ENCODE measurements at places on chromosomes 16 and 17.

- no peaks in the 10 kb centered on the region for H3K36me3 ChIP-seq
- H3K4me1 ChIP-seq, result no peaks in the 10 kb centered on the region
- no peaks in the 10 kb centered on the region for H3K27me3 ChIP-seq
- H3K27ac ChIP-seq, result no peak overlapping the region
- peak; percentile 74 for DNase-seq
- no peak overlapping the region for H3K4me3 ChIP-seq
Measured at GRCh38 chr16:55703003-55704001, 47.5 kb downstream of the SLC6A2 start.

- H3K27ac ChIP-seq, result no peak overlapping the region
- no peaks in the 10 kb centered on the region for H3K36me3 ChIP-seq
- no peak for DNase-seq
- peaks cover 29% of the 10 kb centered on the region for H3K4me1 ChIP-seq
- H3K27me3 ChIP-seq, result no peaks in the 10 kb centered on the region
Measured at GRCh38 chr16:84847564-84848355, 28.0 kb downstream of the CRISPLD2 start.

GRCh38 chr16:9578459-9578858, 487.0 kb downstream of the HAPSTR1 start:
- DNase-seq, result no peak
- no peaks in the 10 kb centered on the region for H3K36me3 ChIP-seq
- H3K4me1 ChIP-seq, result no peaks in the 10 kb centered on the region
- H3K4me3 ChIP-seq, result no peak overlapping the region

- H3K4me1 ChIP-seq, result peaks cover 12% of the 10 kb centered on the region
- no peak overlapping the region for H3K4me3 ChIP-seq
- H3K27ac ChIP-seq, result peak overlapping the region; percentile 43
- H3K36me3 ChIP-seq, result peaks cover 9% of the 10 kb centered on the region
- no peaks in the 10 kb centered on the region for H3K27me3 ChIP-seq
Measured at GRCh38 chr16:57042157-57043111, 49.9 kb upstream of the CPNE2 start.

- H3K27ac ChIP-seq, result no peak overlapping the region
- H3K36me3 ChIP-seq, result no peaks in the 10 kb centered on the region
- H3K4me3 ChIP-seq, result no peak overlapping the region
- DNase-seq, result no peak
- H3K27me3 ChIP-seq, result no peaks in the 10 kb centered on the region
Measured at GRCh38 chr16:79403534-79403933, 197.0 kb downstream of the MAF start.

DNA sequence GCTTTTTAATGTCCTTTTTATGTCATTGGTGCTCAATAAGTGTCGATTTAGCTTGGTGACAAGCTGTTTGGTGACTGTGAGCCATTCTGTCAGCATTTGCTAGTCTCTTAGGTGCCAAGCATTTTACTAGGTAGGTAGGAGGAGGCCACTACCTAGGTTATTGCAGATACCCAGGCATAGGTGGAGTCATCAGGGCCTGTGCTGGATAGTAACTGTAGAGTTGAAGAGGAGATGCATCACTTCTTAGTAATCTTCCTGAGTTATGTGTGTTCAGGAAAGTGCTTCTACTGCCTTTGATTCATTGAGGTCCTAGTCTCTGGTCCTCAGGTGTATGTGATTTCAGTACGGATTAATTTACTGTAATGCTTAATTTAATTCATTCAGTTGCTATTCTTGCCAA, 17.7 kb downstream of the USP10 start:
- H3K27ac ChIP-seq, result no peak overlapping the region
- H3K4me3 ChIP-seq, result no peak overlapping the region
- DNase-seq, result no peak
- H3K27me3 ChIP-seq, result no peaks in the 10 kb centered on the region
- peaks cover 19% of the 10 kb centered on the region for H3K36me3 ChIP-seq

DNA sequence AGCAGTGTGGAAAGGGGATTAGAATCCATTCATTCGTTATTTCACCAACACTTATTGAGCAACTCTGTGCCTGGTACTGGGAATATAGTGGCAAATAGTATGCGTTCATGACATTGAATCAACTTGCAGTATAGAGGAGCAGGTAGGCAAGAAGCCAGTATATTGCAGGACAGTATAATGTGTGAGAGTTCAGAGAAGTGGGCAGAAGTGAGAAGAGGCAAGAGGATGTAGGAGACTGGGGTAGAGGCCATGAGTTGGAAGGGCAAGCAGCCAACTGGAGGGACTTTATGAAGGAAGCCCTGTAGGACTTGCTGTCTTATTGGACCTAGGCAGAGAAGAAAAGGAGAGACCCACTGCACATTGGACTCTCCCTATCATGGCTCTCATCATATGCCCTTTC, 12.3 kb downstream of the HSD17B2 start:
- no peaks in the 10 kb centered on the region for H3K27me3 ChIP-seq
- H3K4me3 ChIP-seq, result no peak overlapping the region
- H3K27ac ChIP-seq, result no peak overlapping the region
- H3K36me3 ChIP-seq, result no peaks in the 10 kb centered on the region
- no peak for DNase-seq

DNA sequence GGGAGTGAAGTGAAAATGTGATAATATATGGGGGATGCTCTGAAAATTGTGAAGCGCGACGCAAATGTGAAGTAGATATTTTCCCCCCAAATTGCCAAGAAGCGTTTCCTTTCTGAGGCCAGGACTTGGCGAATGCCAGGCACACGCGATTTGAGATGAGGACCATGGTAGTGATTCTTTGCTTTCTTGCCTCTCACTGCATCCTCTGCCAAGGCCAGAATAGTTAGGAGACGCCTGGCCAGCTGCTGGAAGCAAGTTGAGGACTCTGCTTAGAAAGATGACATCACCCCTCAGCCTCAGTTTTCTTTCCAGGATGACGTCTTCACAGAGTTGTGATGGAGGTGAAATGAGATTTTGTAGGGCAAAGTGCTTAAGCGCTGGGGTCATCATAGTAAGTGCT, 25.9 kb downstream of the PIPOX start:
- no peaks in the 10 kb centered on the region for H3K36me3 ChIP-seq
- H3K27me3 ChIP-seq, result no peaks in the 10 kb centered on the region
- no peak overlapping the region for H3K4me3 ChIP-seq
- no peaks in the 10 kb centered on the region for H3K4me1 ChIP-seq

- no peaks in the 10 kb centered on the region for H3K27me3 ChIP-seq
- no peak overlapping the region for H3K4me3 ChIP-seq
- no peaks in the 10 kb centered on the region for H3K36me3 ChIP-seq
Measured at GRCh38 chr17:81114351-81115093, 50.8 kb upstream of the PVALEF start.

DNA sequence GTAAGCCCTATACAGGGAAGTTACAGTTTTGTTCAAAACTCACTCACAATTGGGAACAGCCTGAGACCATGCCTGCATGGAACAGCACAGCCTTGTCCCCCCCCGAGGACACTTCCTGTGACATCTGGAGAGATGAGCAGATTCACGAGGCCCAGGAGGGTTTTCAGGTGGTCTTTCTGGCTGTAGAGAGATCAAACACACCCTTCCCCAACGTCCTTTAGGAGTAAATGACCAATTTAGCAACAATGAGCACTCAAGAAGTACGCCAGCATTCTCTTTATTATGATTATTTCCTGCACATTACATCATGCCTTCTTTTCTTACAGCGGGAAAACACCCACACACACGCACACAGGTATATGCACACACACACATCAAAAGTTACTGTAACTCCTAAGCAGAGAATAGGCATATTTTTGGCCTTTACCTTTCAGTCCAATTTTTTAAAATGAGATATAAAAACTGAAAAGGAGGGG, 39.0 kb downstream of the ADCY9 start:
- no peak overlapping the region for H3K27ac ChIP-seq
- no peak for DNase-seq
- no peak overlapping the region for H3K4me3 ChIP-seq
- H3K4me1 ChIP-seq, result no peaks in the 10 kb centered on the region
- H3K36me3 ChIP-seq, result no peaks in the 10 kb centered on the region

DNA sequence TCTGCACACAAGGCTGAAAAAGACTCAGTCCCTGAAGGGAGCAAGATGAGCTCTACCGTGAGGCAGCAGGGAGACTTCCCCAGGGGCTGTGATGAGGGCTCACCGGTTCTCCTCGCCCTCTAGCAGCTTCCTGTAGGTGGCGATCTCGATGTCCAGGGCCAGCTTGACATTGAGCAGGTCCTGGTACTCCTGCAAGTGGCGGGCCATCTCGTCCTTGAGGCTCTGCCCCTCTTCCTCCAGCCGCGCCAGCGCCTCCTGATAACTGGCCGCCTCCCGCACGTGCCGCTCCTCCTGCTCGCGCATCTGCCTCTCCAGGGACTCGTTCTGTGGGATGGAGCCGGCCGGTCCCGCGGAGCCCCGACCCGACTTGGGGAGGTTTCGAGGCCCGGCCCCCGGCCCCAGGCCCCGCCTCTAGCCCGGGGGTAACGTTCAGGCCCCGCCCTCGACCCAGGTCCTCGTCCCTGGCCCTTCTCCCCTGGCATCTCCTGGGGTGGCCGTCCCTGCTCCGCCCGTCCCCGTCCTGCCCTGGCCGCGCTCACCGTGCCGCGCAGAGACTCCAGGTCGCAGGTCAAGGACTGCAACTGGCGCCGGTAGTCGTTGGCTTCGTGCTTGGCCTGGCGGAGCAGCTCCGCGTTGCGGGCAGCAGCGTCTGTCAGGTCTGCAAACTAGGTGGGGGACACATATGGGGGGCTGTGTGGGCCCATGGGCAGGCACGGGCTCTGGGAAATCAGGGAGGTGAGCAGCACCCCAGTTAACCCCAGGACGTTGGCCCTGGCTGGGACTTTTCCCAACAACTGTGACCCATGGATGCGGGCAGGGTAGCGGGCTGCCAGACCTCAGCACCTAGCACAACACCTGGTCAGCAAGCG, 3.9 kb downstream of the GFAP start:
- no peaks in the 10 kb centered on the region for H3K36me3 ChIP-seq
- peaks cover 39% of the 10 kb centered on the region for H3K4me1 ChIP-seq
- H3K4me3 ChIP-seq, result peak overlapping the region; percentile 27
- DNase-seq, result peak; percentile 19
- no peaks in the 10 kb centered on the region for H3K27me3 ChIP-seq
- H3K27ac ChIP-seq, result no peak overlapping the region

- H3K4me1 ChIP-seq, result no peaks in the 10 kb centered on the region
- H3K36me3 ChIP-seq, result peaks cover 10% of the 10 kb centered on the region
- H3K27ac ChIP-seq, result no peak overlapping the region
Measured at GRCh38 chr17:73489333-73489732, 154.9 kb downstream of the SDK2 start.

DNA sequence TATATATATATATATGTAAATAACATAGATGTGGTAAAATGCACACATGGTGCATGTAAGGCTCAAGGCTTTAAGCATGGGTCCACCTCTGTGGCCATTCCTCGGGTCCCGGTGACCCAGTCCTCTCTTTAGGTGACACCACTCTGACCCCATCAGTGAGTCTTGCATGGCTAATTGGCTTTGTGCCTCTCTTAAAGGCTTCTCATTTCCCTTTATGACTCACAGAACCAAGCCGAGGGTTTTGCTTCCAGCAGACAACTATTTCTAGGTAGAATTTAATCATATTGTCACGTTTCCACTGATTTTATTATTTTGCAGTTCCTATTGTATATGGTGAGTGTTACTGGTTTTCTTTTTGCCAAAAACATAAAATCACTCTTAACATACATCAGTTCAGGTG, 59.7 kb downstream of the PLCG2 start:
- H3K27me3 ChIP-seq, result no peaks in the 10 kb centered on the region
- H3K4me1 ChIP-seq, result no peaks in the 10 kb centered on the region
- DNase-seq, result no peak
- H3K27ac ChIP-seq, result no peak overlapping the region

DNA sequence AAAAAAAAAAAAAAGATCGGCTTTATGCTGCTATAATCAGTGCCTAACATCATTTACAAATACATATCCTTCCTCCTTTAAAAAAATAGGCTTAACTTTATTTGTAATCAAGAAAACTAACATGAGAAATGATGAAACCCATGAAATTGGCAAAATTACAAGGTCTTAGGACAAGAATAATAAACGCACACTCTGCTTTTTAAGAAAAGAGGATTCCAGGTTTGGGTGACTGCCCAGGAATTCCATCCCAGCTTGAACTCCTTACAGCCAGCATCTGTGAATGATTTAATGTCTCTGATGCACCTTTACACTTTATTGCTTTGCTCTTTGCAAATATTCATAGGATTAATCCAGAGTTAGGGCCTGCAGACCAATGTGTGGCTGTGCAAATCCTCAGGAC, 196.0 kb downstream of the CBLN1 start:
- no peaks in the 10 kb centered on the region for H3K36me3 ChIP-seq
- no peaks in the 10 kb centered on the region for H3K27me3 ChIP-seq
- H3K4me1 ChIP-seq, result no peaks in the 10 kb centered on the region
- H3K27ac ChIP-seq, result no peak overlapping the region
- H3K4me3 ChIP-seq, result no peak overlapping the region

DNA sequence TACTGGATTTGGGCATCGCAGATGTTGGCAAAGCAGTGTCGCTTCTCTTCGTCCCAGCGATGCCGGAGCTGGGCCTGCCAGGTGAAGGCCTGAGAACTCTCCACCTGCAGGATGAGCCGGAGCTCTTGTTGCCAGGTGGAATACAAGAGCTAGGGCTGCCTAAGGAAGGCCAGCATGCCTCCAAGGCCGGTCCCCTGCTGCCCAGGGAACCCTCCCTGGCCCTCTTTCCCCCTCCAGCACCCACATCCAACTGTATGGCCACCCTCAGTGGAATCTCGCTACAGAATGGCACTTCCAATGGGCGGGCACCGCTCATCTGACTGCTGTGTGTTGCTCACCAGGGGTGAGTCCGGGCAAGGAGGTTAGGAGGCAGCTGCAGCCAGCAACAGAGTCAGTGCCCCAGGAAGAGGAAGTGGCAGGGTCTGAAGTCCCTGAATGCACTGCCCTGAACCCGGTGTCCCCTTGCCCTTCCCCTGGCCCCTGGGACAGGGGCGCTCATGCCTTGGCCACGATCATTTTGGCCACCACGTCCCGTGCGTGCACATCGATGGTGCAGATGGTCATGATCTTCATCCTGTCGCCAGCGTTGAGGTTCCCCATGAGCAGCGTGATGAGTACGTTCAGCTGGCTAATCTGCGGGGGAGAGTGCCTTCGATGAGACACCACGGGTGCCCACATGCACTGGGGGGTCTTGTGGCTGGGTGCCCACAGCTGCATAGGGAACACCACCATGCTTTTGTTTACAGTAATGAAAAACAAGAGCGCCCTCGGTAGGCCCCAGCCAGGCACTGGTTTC, 75.8 kb downstream of the DNAH17 start:
- no peak overlapping the region for H3K4me3 ChIP-seq
- no peak for DNase-seq
- H3K27ac ChIP-seq, result no peak overlapping the region
- H3K36me3 ChIP-seq, result no peaks in the 10 kb centered on the region
- no peaks in the 10 kb centered on the region for H3K4me1 ChIP-seq
- H3K27me3 ChIP-seq, result no peaks in the 10 kb centered on the region
